ENCODE measurements at places on chromosomes 3 and 15.
A peak's percentile ranks its signal among the peaks of the same experiment; 100 is the strongest.

DNA sequence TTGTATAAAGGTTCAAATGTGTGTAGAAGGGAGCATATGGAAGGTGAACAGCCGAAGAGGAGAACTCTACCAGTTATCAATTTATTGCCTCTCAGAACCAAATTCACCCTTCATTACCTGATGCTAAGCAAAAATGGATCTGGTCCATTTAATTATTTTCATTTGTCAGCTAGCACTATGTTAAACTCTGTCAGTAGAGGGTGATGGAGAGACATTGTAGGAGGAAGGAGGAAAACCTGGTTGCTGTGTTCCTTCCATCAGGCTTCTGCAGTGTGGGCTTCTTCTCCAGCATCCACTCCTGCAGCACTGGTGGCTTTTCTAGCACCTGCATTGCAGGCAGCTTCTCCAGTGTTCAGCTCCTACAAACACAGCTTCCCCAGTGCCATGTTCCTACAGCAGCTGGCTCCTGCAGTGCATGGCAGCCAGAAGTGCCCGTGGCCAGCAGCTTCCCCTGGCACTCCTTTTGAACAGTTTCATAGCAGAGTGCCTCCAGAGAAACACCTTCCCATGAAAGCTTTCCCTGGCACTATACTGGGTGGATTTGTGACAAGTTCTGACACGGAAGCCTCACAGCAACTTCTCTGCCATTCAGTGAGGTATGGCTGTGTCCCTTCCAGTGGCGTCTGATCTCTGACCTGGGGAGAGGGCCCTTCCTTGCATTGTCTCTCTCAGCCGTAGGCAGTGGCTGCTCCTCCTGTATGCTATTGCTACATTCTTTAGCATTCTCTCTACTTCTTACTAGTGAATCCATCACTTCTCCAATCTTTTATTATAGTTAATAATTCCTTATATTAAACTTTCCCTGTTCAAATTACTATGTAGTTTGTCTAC is 14.6 kb upstream of the IL17RD start:
- DNase-seq, result peak; percentile 38

DNA sequence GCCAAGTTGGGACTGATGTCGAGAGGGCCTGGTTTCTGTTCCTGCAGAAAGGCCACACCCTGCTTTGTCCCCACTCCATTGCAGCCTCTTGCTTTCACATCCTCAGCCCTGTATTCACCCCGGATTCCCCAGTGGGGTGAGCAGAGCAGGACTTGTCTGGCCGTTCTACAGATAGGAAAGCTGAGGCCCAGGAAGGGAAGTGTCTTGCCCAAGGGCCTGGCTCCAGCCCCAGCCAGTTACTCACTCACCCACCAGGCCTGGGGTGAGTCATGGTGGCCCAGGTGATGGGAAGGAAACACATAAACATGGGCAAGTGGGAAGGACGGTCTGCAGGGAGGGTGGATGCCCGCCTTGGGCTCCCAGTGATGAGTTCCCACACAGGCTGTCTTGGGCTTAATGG is 6.1 kb upstream of the DUSP7 start:
- no peak for DNase-seq

DNA sequence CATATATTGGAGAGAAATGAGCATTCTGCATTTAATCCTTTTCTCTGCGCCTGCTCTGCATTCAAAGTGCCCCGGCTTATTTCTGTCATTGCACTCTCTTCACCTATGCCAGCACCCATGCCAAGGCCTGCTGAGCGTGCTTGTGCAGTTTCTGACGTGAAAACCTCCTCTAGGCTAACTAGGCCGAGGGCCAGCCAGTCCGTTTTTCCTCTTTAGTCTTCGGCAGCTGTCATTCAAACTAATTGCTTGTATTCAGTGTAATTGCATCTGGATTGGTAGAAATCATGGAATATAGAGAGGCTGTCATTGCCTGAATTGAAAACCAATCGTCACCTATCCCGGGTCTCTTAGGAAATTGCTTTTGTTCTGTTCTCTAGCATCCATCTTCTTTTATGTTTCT is 94.0 kb downstream of the ARPP21 start:
- no peak for DNase-seq

DNA sequence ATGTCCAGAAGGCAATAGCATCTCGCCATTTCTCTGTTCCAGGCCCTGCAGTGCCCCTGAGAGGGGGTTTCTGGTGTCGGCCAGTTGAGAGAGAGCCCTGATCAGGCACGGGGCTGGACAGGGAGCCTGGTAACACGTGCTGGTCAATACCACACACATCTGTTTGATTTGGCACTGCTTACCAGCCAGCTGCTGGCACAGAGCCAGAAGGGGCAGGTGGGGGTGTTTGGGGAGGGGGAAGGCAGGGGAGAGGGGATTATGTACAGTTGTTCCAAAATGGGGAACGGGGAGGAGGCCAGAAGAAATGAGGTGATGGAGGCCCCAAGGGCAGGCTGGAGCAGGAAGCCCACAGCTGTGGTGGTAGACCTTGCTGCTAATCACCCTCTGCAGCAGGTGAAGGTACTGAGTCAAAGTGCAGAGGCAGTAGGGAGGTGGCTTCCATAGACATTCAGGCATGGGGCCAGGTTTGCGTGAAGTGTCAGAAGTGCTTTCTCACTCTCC is 153.5 kb upstream of the LPP start:
- no peak for DNase-seq
